ENCODE measurements at places on chromosomes 6 and 20. TPM values are rescaled to one million over a fixed set of nuclear protein-coding genes. Genes with fewer than 3 reads are reported as not detected.
A peak's percentile ranks its signal among the peaks of the same experiment; 100 is the strongest.

SLC16A10 gene
- 4.3 TPM for polyA plus RNA-seq

SCGN gene
- 0.10 TPM for polyA plus RNA-seq

TNFRSF6B gene
- 1.4 TPM for polyA plus RNA-seq

SNAP25 gene
- polyA plus RNA-seq: 5.1 TPM

LSM14B gene
- 71.0 TPM for polyA plus RNA-seq

CLPSL1 gene
- polyA plus RNA-seq: not detected

EBF4 gene
- 5.0 TPM for polyA plus RNA-seq

USP49 gene
- 5.0 TPM for polyA plus RNA-seq

RBPJL gene
- polyA plus RNA-seq: not detected

GRCh38 chr20:59603781-59604541 lies at the start of gene PHACTR3:
Gene PHACTR3 (plus strand): TSS chr20:59604540. CDS start chr20:59605015, 475 bp downstream.
- H3K27me3 ChIP-seq: peaks cover 71% of the 10 kb centered on the region
- no peak within 1 kb of the TSS for H3K4me3 ChIP-seq
- peak; percentile 25 for DNase-seq
- peaks cover 12% of the 10 kb centered on the region for H3K4me1 ChIP-seq

DNA sequence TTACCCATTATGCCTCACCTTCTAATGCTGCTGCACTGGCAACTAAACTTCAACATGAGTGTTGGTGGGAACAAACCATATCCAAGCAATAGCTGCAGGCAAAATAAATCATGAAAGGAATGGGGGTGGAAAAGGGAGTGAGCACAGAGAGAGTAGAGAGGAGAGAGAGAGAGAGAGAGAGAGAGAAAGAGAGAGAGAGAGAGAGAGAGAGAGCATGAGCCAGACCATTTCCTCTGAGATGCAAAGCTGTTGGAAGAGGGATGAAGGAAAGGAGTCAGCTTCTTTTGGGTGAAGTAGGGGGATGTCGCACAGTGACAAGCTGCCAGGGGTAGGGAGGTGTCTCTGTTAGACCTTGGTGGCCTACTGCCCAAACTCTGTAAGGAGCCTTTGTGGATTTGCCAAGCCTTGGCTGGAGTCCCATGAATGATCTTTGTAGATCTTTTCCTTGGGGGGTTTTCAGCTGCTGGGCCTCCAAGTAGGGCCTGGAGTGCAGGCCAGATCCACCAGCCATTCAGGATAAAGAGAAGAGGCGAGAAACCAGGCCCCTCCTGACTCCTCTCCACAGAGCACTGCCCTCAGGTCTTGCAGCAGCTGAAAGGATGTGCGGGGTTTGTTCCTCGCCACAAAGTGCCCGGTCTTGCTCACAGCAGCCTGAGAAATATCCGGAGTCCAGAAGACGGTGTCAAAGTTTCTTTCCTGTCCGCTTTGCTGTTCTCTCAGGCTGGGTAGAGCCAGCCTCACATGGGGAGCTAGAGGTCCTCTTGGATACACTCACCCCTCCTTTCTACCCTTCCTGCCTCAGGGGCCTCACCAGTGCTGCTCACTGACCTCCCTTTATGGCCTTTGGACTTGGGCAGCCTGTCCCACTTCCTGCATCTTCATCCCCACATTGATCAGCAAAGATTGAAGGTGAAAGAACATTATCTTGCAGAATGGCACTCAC lies 17.8 kb downstream of the BTBD3 start:
- H3K27me3 ChIP-seq: no peaks in the 10 kb centered on the region
- H3K36me3 ChIP-seq: no peaks in the 10 kb centered on the region
- DNase-seq: peak; percentile 63
- H3K4me1 ChIP-seq: peaks cover 4% of the 10 kb centered on the region

DNA sequence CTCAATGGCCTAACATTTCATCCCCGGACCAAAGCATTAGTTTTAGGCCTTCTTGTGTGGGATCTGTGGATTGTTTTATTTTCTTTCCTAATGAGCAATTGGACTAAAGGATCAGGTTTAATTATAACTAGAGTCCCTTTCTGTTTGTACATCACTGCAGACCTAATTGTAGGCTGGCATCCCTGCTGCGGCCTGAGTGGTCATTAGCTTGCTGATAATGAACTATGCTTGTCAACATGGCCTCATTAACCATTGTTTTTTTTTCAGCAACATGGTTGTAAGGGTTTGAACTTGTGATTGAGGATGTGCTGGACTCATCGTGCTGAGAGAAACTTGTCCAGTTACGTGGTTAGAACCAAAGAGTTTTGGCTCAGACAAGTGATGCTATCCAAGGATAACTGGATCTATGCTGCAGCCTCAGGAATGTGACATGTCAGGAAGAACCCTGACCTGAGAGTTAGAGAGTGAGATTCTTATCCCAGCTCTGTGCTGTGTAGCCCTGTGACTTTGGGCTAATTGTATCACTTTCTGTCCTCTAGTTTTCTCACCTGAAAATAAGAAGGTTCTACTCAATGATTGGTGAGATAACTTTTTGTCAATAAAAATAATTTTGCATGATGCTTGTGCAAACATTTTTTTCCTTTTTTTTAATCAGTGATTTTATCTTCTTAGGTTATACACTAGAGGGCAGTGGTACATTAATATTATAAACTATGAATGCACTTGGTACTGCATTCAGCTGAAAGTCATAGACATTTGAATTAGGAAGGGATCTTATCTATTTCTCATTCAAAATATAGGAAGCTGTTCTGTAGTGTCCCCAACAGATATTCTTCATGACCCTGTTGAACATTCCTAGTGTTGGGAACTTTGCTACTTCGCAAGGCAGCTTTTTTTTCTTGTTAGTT lies 140.9 kb downstream of the RNF144B start:
- no peaks in the 10 kb centered on the region for H3K4me1 ChIP-seq
- no peaks in the 10 kb centered on the region for H3K27me3 ChIP-seq
- DNase-seq: no peak
- H3K4me3 ChIP-seq: no peak overlapping the region
- no peaks in the 10 kb centered on the region for H3K36me3 ChIP-seq

- peaks cover 10% of the 10 kb centered on the region for H3K27me3 ChIP-seq
- no peaks in the 10 kb centered on the region for H3K36me3 ChIP-seq
- DNase-seq: no peak
- no peak overlapping the region for H3K27ac ChIP-seq
- H3K4me3 ChIP-seq: no peak overlapping the region
- peaks cover 28% of the 10 kb centered on the region for H3K4me1 ChIP-seq
Measured at GRCh38 chr6:168216117-168216516, 103.5 kb downstream of the DACT2 start.

DNA sequence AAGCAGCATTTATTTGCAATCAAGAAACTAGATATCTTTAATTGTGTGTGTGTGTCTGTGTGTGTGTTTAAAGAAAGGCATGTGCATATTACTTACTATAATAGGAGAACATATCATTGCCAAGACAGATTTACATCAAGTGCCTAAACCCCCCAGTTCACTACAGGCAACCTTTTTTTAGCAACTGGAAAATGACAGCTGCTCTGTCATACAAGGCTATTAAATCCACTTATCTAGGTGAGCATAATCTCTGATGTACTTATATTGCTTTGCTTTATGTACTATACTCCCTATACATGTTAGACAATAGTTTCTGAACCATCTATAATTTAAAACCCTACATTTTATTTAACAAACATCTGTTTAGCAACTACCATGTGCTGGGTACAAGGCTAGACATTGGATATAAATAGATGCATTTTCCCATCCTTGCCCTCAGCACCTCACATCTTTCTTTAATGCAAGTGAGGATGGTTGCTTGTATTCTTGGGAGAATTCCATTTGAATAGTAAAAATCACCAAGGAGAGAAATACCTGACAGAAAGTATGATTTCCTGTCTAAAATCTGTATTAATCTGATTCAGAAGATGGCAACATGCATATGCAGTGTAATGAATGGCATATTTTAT lies 398.3 kb downstream of the LAMA2 start:
- peak; percentile 53 for DNase-seq
- peak overlapping the region; percentile 40 for H3K27ac ChIP-seq
- no peaks in the 10 kb centered on the region for H3K27me3 ChIP-seq
- H3K4me1 ChIP-seq: peaks cover 9% of the 10 kb centered on the region

GRCh38 chr20:1033751-1034414 lies 31.8 kb upstream of the RSPO4 start:
- no peaks in the 10 kb centered on the region for H3K27me3 ChIP-seq
- peak; percentile 8 for DNase-seq
- H3K4me1 ChIP-seq: no peaks in the 10 kb centered on the region
- H3K4me3 ChIP-seq: no peak overlapping the region

- DNase-seq: no peak
- H3K27ac ChIP-seq: no peak overlapping the region
- H3K36me3 ChIP-seq: no peaks in the 10 kb centered on the region
- peaks cover 5% of the 10 kb centered on the region for H3K4me1 ChIP-seq
Measured at GRCh38 chr6:113120224-113120581, 736.9 kb upstream of the MARCKS start.

DNA sequence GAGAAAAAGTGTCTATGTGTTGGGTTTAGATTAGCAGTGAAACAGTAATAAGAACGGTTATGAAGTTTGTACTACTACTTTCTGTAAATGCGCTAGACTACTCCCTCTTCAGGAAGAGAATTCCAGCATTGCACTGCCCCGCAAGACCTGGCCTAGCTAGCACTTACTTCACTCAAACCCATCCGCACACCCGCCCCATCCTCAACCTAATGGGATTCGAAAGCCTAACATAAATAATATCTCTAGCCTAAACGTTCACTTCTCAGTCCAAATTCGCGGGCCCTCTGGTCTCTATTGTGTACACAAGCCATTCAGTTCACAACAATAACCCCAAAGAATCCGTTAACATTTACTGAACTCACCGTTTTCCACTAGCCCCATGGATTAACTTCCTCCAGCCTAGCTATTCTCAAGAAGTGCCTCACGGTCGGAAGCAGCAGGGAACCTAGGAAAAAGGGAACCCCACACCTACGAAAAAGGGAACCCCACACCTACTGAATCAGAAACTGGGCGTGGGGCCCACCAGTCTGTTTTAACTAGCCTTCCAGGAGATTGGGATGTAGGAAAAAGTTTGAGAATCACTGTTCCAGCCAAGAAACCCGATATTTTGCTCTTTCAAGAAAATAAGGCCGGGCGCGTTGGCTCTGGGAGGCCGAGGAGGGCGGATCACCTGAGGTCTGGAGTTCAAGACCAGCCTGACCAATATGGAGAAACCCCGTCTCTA lies 45.4 kb upstream of the BTN3A2 start:
- peaks cover 31% of the 10 kb centered on the region for H3K27me3 ChIP-seq
- H3K27ac ChIP-seq: no peak overlapping the region
- H3K4me3 ChIP-seq: no peak overlapping the region
- no peak for DNase-seq

DNA sequence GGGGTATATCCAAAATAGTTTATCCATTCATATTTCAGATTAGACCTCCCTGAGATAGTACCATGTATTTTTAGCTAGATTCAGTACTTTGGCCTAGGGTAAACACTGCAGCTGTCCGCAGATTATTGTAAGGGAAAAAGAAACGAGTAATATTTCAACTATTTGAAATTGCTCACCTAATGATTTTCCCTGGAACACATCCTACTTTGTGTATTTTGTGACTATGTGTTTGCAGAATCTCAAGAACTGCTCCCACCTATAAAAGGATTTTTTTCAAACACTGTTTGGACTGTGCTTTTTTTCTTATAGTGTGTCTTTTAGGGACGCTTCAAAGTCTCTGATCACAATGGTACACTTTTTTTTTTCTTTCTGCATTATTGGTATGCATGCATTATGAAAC lies 42.3 kb downstream of the RGS17 start:
- DNase-seq: no peak
- no peak overlapping the region for H3K4me3 ChIP-seq
- no peak overlapping the region for H3K27ac ChIP-seq
- no peaks in the 10 kb centered on the region for H3K36me3 ChIP-seq
- H3K27me3 ChIP-seq: no peaks in the 10 kb centered on the region
- no peaks in the 10 kb centered on the region for H3K4me1 ChIP-seq

DNA sequence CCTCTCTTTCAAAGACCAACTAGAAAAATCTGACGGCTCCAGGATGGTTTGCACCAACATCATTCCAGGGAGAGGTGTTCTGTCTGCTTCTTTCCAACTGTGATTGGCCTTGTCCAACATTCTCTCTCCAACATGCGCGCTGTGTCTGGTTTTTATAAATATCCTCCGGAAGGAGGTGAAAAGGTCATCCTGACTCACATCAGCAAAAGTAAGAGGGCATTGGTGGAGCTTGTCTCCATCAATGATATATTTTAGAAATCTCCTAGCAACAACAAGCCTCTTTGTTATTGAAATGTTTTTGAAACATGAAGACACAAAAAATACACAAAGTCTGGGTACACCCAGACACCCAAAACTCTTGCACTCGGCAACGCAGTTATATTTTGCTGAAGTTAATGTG lies 475.3 kb upstream of the JARID2 start:
- no peak overlapping the region for H3K4me3 ChIP-seq
- no peaks in the 10 kb centered on the region for H3K36me3 ChIP-seq
- DNase-seq: peak; percentile 30
- H3K27ac ChIP-seq: no peak overlapping the region
- no peaks in the 10 kb centered on the region for H3K4me1 ChIP-seq
- no peaks in the 10 kb centered on the region for H3K27me3 ChIP-seq

DNA sequence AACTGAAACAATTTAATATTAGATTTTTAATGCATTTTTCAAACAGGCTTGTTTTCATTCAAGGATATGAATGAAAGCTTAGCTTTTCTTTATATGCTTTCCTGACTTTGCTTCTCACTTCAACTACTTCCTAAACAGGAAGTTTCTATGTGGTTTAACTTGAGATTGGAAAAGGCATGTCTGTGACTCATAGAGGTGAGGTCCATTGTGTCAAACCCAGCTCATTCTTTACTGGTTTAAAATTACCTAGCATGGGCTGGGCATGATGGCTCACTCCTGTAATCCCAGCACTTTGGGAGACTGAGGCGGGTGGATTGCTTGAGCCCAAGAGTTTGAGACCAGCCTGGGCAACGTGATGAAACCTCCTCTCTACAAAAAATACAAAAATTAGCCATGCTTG lies 34.4 kb downstream of the EFHC1 start:
- H3K36me3 ChIP-seq: no peaks in the 10 kb centered on the region
- H3K27me3 ChIP-seq: no peaks in the 10 kb centered on the region
- no peaks in the 10 kb centered on the region for H3K4me1 ChIP-seq
- no peak overlapping the region for H3K4me3 ChIP-seq
- no peak for DNase-seq

GRCh38 chr6:133623621-133624020 lies 265.3 kb upstream of the TCF21 start:
- no peak for DNase-seq
- H3K27me3 ChIP-seq: no peaks in the 10 kb centered on the region
- H3K4me3 ChIP-seq: no peak overlapping the region

DNA sequence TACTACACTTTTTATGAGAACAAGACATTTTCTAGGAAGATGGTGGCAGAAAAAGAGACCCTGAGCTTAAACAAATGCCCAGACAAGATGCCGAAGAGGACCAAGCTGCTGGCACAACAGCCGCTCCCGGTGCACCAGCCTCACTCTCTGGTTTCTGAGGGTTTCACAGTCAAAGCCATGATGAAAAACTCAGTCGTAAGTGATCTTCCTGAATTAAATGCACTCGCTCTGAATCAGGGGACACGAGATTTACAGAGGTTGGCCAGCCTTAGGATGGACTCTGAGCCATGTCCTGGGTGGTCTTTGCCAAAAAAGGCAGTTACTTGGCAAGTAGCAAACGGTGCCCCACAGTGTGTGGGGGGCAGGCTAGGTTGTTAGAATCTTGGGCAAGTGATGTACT lies 423 bp downstream of the PACRG start:
- H3K4me3 ChIP-seq: peak overlapping the region; percentile 81
- no peaks in the 10 kb centered on the region for H3K36me3 ChIP-seq
- H3K4me1 ChIP-seq: peaks cover 7% of the 10 kb centered on the region
- DNase-seq: peak; percentile 58

Measured in muscle of leg (tissue), 16 donors.